ENCODE measurements at places on chromosomes 6 and 20.

GRCh38 chr6:423799-424345, 32.3 kb downstream of the IRF4 start:
- DNase-seq = no peak

- DNase-seq = no peak
Measured at GRCh38 chr6:119960036-119960435, 610.5 kb upstream of the MAN1A1 start.

- DNase-seq = no peak
Measured at GRCh38 chr20:77231-77630, 10.2 kb upstream of the DEFB125 start.

GRCh38 chr6:99588618-99589289, 17.9 kb upstream of the PRDM13 start:
- DNase-seq = no peak

DNA sequence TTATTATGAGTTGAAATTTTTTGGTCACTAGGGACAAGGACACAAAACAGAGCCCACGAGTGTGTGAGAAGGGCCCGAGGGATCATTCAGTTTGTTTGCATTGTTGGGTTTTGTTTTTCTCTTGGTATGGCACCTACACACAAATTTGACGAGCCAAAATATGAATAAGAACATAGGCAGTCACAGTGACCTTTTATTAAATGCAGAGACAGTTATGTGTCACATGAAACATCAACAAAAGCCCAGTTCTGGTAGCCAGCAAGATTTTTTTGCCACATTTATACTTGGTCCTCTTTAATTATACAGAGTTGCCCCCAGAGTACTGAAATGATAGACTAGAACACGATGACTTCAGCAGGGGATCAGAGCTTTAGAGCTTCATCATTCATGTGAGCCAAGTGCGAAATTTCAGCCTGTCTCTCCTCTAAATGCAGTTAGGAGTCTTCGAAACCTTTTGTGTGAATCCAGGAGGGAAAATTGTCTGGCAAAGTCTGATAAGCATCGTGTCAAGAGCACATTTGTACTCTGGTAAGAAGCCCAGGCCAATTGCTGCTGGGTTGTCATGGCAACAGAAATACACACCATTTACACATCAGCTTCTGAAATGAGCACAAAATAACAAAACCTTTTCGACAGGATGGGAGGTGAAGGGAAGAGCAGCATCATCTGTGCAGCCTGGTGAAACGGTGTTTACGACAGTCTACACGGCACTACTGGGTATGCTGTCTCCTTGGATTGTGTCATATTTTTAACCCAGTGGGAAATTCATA, 79.2 kb upstream of the RIPOR2 start:
- DNase-seq = no peak

- no peak for DNase-seq
Measured at GRCh38 chr20:40532103-40532502, 156.9 kb downstream of the MAFB start.

GRCh38 chr6:67639161-67639560, 995.9 kb upstream of the ADGRB3 start:
- no peak for DNase-seq

DNA sequence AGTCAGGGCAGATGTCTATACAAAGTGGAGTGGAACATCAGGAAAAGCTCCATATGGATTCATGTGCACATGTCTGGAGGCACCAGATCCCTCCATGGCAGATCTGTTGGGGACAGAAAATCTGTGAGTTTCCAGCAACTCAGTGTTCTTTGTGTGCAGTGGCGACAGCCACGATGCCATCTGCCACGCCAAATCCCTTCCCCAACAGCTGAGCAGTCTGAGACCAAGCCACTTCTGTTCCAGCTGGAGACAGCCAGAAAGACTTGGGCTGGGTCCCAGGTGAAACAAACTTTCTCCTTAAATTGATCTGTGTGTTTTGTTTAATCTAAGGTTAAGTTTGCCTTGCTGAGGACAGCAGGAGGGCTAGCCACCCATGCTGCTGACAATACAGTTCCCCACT, 22.9 kb downstream of the FKBP1A start:
- DNase-seq = no peak

DNA sequence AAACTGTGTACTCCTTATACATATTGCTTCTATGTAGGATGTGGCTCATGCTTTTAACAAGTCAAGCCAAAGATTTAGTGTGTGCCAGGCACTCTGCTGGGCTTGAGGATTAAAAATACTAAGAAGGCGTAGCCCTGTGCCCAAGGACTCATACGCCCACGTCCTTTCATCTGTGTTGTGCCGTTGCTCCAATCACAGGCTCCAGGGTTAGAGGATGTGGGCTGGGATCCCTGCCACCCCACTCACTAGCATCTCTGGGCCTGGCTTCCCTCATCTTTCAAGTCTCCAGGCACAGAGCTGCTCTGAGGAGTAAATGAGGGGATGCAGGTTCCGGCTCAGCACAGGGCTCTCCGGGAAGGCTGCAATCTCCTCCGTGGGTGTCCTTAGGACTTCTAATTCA, 214.2 kb downstream of the SYNDIG1 start:
- DNase-seq = peak; percentile 28

GRCh38 chr6:77124604-77125003, 338.7 kb downstream of the HTR1B start:
- DNase-seq = no peak

GRCh38 chr6:2794171-2794730, 29.1 kb downstream of the WRNIP1 start:
- no peak for DNase-seq

DNA sequence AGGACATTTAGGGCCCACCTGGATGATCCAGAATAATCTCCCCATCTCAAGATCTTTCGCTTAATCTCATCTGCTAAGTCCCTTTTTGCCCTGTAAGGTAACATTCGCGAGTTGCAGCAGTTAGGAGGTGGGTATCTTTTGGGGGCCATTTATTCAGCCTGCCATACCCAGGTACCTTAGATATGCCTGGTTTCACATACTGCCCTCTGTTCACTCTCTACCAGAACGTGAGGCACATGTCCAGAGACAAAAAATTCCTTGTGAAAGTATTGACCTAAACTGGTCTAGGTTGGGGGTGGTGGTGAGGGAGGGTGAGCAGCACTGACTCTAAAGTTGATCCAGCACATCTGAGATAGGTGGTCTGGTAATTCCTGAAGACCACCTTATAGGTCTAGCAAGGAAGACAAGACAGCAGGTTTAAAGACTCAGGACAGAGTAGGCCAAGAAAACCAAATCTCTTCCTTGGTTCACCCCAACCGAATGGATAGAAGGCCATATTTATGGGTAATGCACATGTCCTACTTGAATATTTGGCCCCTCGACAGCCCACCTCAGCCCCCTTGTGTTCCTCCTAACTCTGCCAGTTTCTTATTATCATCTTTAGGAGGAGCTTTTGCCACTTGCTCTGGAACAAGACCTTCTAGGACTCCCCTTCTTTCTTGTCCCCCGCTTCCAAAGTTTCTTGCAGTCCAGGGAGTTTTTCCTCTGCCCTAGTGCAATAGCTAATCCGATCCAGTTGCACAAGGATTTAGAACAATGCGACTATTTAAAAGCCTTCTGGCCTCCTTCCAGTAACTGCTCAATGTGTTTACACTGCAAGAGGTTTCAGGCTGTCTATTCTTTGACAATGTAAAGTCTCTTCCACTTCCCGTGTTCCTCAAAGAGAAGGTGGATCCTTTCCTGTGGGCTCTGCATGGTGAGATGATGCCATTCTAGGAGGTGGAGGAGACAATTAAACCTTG, 213.0 kb upstream of the LAMP5 start:
- DNase-seq = no peak

DNA sequence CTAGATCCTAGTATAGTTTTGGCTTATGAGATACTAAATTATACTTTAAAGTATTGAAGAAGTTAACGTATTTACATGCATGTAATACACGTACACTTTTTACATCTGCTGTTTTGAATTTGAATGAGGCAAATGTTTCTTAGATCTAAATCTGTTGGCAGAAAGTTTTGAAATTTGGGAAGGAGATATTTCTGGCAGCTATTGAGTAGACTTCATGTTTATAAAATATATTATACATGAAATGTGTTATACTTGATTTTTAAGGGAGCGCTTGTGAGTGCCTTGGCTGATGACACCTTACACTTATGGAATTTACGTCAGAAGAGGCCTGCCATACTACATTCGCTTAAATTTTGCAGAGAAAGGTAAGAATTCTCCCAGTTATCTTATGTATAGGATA, 34.7 kb downstream of the STXBP5 start:
- DNase-seq = no peak

DNA sequence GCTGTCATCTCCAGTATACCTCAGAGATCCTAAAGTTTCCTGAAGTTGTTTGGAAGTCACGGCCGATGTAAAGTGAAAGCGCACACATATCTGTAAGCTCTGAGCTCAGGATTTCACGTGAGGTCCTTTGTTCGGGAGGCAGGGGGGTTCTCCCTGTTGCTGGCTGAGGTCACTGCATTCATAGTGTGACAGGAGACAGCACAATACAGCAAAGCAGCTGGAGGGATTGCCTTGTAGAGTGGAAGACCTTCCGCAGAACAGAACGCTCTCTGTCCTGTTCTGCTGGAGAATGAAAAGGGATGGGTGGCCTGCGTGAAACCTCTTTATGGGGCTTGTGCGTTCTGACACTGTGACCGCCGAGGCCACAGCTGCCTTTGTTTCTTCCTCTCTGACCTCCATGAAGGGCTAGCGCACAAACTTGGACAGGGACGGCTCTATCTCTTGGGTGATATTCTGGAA, 13.4 kb upstream of the SERPINB1 start:
- no peak for DNase-seq

- DNase-seq = no peak
Measured at GRCh38 chr6:12973386-12973785, 256.8 kb downstream of the PHACTR1 start.

DNA sequence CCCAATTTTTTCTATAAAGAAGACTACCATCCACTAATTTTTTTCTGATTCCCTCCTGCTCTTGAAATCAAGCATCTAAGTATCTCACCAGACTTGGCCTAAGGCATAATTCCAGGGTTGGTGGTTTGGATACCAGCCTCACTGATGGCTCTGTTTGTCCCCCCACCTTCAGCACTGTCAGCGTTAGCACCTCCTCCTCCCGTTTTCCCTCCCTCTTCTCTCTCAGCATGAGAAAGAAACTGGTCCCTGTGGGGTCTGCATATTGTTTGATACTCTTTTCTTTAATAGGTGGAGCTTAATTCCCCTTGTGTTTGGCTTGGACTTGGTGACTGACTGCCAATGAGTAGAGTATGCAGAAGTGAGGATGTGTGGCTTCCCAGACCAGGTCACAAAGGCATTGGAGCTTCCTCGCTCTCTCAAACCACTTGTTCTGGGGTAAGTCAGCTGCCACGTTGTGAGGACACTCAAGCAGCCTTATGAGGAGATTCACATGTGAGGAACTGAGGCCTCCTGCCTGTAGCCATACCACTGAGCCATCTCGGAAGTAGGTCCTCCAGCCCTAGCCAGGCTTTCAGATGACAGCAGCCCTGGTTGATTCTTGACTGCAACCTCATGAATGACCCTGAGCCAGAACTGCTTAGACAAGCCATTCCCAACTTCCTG, 65.2 kb downstream of the RIOK1 start:
- no peak for DNase-seq

- DNase-seq = no peak
Measured at GRCh38 chr20:931401-931800, 15.3 kb upstream of the ANGPT4 start.

DNA sequence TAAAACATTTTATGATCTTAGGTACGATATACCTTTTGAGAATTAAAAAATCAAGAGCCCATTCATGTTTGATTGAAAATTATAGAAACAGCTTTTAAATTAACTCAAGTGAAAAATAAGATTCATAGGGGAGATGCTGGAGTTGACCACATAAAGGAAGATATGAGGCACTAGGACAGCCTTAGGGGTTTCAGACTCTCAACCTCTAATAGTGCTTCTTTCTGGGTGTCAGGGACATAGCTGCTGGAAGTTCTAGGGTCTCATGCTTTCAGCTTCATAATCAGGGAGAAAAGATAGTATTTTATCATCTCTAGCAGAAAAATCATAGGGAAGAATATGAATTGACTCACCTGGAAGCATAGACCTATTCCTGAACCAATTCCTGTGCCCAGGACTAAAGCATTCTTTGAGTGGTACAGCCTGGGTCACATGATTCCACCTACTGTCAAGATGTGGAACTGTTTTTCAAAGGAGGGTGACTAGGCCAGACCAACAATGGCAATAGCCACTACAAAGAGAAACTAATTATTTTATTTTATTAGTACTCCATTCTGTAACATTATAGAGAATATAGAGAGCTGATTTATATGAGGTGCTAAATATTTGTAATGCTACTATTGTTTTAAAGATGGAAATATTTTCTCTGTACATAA, 27.8 kb upstream of the CENPW start:
- DNase-seq = no peak

GRCh38 chr20:38875175-38875993, 50.8 kb upstream of the FAM83D start:
- DNase-seq = no peak

- no peak for DNase-seq
Measured at GRCh38 chr6:20340068-20340848, 61.4 kb upstream of the E2F3 start.

DNA sequence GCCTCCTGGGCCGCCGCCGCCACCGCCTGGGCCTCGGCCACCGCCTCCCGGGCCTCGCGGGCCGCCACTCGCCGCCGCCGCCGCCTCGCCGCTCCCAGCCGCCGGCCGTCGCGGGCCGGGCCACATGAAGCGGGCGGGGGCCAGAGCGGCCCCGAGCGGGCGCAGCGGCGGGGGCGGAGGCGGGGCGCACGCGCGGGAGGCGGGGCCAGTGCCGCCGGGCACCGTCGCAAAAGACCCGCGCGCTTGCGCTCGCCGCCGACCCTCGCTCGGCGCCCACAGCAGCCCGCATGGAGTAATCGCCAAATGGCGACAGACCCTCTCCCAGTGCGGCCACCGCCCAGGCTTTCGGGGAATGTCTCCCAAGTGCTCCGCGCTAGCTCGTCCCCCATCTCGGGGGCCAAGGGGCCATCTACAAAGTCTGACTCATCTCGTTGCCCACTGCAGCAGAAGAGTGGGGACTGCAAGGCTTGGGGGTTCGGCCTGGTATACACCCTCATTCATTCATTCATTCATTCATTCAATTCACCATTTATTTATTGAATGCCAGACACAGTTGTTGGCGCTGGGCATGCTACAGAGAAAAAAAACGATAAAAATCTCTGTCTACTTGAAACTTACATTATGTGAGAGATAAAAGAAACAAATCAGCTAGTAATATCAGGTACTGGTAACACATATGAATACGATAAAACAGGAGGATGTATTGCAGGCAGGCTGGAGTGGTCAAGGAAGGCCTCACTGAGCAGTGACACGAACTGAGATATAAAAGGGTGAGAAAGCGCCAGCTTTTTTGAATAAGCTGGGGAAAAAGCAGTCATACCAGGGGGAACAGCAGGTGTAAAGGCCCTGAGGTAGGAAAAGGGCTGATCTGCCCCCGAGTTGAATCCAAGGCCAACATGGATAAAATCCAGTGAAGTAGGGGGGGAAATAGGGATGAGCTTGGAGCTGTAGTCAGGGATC, at the start of gene B4GALT5:
Gene B4GALT5, minus strand, starts transcription at position 126 of the 960 bp plus-strand sequence. CDS start 188 bp downstream, outside the sequence.
- DNase-seq = peak; percentile 92

All from mesenteric fat pad (tissue), 1 donor.